ENCODE measurements at places on chromosomes 12 and 14.

DNA sequence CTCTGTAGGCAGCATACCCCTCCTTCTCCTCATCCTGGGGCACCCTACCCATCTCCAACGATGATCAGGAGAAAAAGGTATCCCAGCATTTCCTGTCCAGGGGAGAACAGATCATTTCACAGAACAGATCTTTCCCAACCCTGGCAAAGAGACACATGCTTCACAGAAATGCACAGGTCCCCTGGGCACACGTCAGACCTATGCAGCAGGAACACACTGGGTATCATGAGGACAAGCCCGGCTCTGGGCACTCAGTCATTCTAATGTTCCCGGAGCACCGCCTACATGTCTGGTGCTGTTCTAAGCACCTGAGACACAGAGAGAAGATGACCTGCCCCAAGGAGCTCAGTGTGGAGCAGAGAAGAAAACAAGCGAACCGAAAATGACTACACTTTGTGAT, 56.2 kb downstream of the ACTN1 start:
- no peak for DNase-seq

DNA sequence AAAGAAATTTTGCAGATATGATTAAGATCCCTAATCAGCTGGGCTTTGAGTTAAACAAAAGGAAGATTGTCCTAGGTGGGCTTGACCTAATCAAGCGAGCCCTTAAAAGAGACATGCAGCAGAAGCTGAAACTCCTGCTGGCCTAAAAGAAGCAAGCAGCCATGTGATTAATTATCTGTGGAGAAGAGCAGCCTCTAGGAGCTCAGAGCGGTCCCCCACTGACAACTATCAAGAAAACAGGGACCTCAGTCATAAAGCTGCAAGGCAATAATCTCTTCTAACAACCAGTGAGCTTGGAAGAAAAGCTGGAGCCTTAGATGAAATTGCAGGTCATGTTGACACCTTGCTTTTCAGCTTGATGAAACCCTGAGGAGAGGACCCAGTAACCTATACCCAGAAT, 288.9 kb upstream of the CLEC14A start:
- no peak for DNase-seq

DNA sequence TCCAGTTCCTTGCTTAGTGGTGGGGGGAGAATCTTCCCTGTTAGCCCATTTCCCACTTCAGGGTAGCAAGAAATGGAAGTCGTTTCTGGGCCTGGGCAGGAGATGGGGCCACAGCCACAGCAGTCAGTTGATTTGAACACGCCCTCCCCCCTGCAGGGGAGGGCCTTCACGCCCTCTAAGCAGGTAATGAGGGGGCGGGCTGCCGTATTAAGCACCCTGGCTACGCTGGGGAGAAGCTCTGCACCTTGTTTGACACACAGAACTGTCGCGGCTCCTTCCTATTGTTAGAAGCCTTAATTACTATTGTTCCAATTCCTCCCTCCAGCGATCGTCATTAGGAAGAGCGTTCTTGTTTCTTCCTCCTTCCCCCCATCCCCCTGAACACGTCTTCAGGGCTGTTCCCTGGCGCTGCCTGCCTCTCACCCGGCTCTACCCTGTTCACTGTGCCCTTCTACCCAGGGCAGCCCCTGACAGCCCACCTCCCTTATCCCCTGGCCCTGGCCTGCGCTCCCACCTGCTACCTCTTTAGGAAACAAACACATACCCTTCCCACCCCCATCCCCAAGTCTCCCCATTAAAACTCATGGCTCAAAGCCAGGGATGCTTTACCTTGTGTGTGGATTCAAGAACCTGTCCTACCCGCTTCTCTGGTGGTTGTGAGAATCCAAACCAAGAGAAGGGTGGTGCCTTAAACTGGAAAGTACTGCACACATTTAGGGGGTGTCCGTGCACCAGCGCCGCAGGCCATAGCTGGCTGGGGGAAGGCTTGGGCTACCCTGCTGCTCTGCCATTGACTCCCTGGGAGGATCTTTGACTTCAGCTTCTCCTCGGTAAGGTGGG, 137.6 kb downstream of the TSPAN9 start:
- DNase-seq: no peak

DNA sequence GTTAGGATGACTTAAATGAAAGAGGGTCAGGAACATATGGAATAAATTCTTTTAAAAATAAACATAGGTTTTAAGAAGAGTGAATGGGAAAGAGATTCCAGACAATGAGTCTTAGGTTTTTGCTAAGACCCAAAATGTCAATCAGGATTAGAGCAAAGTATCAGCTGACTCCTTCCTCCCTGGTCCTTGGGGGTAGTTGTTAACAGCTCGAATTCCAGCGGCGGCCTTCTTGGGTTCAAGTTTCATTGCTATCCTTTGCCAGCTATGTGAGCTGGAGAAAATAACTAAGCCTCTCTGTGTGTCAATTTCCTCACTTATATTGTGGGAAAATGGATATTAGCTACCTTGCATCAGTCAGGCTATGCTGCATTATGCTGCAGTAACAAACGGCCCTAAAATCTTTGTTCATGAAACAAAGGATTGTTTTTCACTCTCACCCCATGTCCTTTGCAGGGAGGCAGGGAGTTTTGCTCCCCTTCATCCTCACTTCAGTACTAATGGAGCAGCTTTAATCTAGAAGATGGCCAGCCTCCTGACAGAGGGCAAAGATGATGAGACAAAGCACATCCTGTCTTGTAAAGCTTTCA, 83.8 kb upstream of the RFLNA start:
- DNase-seq: no peak

DNA sequence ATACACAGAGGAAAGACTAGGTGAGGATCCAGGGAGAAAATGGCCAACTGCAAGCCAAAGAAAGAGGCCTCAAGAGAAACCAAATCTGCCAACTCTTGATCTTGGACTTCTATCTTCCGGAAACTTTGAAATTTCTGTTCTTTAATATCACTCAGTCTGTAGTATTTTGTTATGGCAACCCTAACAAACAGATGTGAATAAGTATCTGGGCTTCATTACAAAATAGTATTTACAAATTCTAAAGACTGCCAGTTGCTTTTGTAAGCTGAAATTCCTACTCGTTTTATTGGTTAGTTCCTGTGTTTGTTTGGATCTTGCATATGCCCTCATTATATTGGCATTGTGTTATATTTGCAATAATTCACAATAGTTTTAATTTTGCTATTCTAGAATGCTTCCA, 143.2 kb upstream of the USP15 start:
- DNase-seq: no peak

- DNase-seq: no peak
Observed at GRCh38 chr14:72902801-72903530, 9.1 kb upstream of the DPF3 start.

DNA sequence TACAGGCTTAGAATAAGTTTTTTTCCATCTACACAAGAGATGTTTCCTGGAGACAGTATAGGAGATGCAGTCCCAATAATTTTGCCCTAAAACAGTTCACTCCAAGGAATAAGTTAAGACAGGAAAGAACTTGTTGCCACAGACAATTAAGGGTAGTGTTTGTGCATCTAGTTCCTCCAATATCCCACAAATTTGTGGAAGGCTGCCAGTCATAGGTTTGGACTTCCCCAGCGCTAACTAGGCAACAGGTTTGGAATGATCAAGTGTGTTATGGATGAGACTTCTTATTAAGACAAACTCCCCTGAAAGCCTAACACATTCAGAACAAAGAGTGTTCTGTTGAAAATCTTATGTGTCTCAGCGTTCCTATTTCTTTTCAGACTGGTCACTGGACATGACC, 611.0 kb downstream of the CCER1 start:
- DNase-seq: no peak

DNA sequence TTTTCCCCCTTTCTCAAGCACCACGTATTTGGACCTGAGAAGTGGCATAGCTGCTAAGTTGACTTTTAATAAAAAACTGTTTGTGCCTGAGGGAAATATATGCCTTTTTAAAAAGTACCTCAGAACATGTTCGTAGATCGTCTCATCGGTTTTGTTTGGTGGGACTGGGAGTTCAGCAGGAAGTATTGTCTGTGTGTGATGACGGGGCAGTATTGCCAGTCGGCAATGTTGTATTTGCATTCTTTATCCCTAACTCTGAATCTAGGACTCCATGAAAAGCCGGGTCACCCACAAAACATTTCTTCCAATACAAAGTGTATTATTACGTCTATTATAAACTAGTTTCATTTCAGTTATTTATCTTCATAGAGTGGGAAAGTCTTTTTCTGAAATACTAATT, 19.7 kb upstream of the FGD4 start:
- DNase-seq: no peak

DNA sequence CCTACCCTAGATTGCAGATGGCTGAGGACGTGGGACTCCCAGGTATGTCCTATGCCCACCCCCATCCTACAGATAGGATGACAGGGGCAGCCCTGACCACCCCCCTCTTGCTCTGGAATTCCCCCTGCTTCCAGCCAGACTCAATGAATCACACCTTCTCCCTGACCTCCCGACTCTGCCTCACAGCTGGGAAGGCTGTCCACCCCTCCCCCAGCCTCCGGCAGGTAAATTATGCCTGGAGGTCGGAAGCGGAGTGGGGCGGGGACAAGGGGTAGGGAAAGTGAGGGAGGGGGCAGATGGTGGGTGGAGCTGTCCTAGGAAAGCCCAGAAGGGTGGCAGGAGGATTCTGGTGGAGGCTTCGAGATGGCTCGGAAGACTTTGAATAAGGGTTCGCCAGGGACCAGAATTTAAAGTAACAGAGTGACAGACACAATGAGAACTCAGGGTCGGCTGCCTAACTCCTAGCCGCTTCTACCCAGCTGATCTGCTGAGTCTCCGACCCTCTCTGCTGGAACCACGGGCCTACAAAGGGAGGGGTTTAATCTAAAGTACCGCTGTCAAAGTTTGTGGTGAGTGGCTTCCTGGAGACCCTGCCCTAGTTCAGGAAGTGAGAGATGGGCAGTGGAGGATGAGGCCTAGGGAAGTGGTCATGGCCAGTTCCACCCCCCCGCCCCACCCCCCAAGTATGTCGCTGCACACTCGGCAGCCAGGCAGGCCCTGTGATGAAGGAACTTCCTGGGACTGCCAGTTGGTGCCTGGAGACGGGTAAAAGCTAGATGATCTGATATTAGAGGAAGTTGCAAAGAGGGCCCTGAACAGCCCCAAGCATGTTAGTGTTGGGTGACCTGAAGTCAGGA, 4.2 kb downstream of the PLEKHG3 start:
- no peak for DNase-seq
